H1 (cell line): ENCODE measurements at places on chromosomes 11 and 22. TPM values are rescaled to one million over a fixed set of nuclear protein-coding genes. Genes with fewer than 3 reads are reported as not detected.
A peak's percentile ranks its signal among the peaks of the same experiment; 100 is the strongest.

OR52A1 gene
- 5.7 and 5.9 TPM in 2 replicates for polyA plus RNA-seq

GRCh38 chr11:121308816-121309215 lies 16.2 kb downstream of the SC5D start:
- DNase-seq = no peak

GRCh38 chr11:104462341-104462740 lies 298.4 kb upstream of the PDGFD start:
- no peak for DNase-seq

GRCh38 chr11:96098511-96099241 lies 174.8 kb upstream of the MTMR2 start:
- no peak for DNase-seq

GRCh38 chr11:19244621-19245020 lies 3.9 kb upstream of the E2F8 start:
- no peak for DNase-seq

GRCh38 chr22:24992946-24993345 lies 40.4 kb downstream of the KIAA1671 start:
- DNase-seq = no peak

DNA sequence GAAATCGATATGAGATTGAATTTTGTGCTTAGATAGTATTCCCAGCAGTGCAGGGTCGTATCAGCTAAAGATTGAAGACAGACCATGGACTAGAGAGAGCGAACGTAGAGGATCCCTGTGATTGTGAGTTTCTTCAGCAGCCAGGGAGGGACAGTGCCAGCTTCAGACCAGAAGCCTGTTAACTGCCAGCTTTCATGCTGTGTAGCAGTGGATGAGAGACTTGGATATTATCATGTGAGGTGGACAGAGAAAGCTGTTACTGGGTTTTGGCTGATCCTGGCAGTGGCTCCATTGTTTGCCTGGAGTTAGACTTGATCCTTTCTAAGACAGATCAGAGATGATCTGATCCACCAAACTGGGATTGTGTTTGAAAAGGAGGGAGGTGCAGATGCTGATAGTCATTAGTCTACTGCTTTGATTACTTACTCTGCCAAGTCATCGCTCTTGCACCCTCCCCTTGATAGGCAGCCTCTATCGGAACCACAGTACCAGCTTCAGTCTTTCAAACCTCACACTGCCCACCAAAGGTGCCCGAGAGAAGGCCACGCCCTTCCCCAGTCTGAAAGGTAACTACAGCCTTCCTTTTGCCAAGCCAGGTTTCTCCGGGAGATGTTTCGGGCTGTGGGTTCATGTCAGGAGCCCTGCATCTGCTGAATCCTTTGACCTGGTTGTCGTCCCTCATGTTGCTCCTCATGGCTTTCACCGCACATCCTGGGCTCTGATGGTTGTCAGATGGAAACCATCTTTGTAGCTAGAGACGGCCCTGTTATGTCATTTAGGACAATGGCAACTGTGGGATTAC lies 16.2 kb downstream of the MADD start:
- no peak for DNase-seq

GRCh38 chr11:14223636-14224288 lies 135.2 kb downstream of the RRAS2 start:
- no peak for DNase-seq

GRCh38 chr11:78312712-78313111 lies 104.9 kb downstream of the GAB2 start:
- DNase-seq = no peak

DNA sequence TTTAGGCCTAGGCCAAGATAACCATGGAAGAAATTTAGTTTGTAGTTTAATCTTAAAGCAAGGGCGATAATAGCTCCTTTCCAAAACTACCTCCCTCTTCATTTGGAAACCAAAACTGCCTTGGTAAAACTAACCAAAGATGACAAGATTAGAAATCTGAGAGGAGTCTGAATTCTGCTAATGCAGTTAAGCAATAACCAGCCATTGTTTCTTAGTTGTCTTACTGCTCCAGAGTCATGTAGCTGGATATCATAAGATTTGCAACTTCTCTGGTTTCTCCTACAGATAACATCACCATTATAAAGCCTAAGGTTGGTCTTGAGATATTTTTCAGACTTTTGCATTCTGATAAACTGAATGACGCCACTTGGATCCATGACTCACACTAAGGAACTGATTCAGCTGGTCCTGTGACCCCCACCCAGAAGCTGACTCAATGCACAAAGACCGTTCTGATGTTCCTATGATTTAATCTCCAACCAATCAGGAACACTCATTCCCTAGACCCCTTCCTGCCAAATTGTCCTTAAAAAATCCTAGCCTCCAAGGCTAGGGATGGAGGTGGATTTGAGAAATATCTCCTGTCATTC lies 200.8 kb downstream of the LUZP2 start:
- DNase-seq = no peak

DNA sequence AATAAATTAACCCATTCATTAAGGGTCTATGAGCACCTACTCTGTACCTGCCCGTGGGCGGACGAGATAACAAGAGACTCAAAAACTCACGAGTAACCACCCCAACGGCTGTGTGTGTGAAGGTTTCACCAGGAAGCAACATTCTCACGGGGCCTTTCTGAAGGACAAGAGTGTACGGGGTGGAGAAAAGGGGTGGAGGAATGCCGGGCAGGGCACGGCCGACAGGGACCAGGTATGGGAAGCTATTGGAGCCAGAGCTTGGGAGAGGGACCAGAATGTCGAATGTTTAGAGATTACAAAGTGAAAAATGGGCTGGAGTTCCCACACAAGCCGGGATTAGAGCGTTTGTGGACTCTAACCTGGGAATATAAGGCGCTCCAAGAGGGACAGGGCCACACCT lies 1.6 kb downstream of the KMT5B start:
- DNase-seq = no peak

DNA sequence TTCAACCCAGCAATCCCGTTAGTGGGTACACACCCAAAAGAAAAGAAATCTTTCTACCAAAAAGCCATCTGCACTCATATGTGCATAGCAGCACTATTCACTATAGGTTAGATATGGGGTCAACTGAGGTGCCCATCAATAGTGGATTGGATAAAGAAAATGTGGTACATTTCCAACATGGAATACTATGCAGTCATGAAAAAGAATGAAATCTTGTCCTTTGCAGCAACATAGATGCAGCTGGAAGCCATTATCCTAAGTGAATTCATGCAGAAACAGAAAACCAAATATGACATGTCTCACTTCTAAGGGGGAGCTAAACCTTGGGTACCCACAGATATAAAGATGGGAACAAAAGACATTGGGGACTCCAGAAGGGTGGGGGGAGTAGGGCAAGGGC lies 1.9 kb upstream of the ARHGAP8 start:
- DNase-seq = no peak

- DNase-seq = no peak
Observed at GRCh38 chr11:117176186-117176585, 2.4 kb upstream of the SIDT2 start.

- DNase-seq = no peak
Observed at GRCh38 chr11:116712428-116712827, 60.4 kb downstream of the BUD13 start.

GRCh38 chr11:15826826-15827225 lies 529.5 kb downstream of the SOX6 start:
- peak; percentile 39 for DNase-seq

GRCh38 chr11:68146704-68147474 lies 25.7 kb upstream of the CHKA start:
- no peak for DNase-seq

- no peak for DNase-seq
Observed at GRCh38 chr11:24575392-24575791, 78.5 kb downstream of the LUZP2 start.

DNA sequence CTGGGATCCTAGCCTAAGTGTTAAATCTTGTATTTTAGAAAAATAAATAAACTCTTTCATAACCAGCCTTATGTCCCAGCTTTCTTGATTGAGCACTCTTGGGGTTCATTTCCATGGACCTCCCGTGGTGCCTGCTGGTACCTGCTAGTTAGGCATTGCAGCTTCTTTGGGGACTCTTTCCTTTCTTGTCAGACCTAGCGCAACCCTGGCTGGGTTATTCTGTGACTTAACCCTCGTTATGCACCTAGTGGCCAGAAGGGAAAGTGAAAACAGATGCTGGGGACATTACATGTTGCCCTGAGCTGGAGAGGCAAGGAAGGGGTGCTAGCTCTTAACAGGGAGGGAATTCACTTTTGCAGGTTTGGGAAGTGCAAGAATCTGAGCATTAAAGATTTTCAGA lies 46.8 kb downstream of the APIP start:
- DNase-seq = peak; percentile 51

DNA sequence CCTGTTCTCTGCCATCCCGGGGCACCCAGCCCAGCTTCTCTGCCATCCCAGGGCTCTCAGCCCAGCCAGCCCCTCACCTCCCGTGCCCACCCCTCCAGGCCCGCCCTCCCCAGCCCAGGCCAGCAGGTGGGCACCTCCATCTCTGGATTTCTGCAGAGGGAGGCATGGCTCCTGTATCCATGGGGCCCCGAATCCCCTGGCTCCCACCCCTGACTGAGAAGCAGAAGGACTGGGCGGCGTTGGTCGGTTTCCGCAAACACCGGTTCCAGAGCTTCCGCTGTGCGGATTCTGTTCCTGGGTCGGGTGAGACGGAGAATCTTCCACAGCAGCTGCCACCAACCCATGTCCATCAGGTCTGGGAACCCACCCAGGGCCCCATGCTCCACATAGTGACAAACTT lies 240.3 kb downstream of the BRD1 start:
- DNase-seq = no peak

- DNase-seq = no peak
Observed at GRCh38 chr11:111725621-111726020, 40.6 kb downstream of the PPP2R1B start.

GRCh38 chr22:50202130-50202666 lies 1.4 kb downstream of the SELENOO start:
- DNase-seq = no peak

DNA sequence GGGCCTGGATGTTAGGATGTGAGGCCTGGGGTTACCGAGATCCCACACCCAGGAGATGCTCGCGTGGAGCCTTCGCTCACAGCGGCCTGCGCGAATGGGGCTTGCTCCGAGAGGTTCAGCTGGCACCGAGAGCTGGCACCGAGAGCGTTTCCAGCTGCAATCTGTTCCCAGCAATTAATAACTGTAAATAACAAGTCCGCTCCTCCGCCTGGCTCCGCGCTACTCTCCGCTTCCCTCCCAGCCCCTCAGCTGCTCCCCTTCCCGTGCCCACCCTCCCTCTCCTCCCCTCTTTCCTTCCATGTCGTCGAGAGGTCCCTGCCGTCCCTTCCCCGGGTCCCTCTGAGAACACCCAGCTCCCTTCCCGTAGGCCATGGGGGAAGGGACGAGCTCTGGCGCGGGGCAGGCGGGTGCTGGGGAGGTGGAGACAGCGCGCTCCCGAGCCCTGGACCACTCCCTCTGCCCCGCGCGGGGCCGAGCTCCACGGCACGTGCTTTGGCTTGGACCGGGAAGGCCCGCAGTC lies 110.8 kb downstream of the WNT7B start:
- peak; percentile 52 for DNase-seq

DNA sequence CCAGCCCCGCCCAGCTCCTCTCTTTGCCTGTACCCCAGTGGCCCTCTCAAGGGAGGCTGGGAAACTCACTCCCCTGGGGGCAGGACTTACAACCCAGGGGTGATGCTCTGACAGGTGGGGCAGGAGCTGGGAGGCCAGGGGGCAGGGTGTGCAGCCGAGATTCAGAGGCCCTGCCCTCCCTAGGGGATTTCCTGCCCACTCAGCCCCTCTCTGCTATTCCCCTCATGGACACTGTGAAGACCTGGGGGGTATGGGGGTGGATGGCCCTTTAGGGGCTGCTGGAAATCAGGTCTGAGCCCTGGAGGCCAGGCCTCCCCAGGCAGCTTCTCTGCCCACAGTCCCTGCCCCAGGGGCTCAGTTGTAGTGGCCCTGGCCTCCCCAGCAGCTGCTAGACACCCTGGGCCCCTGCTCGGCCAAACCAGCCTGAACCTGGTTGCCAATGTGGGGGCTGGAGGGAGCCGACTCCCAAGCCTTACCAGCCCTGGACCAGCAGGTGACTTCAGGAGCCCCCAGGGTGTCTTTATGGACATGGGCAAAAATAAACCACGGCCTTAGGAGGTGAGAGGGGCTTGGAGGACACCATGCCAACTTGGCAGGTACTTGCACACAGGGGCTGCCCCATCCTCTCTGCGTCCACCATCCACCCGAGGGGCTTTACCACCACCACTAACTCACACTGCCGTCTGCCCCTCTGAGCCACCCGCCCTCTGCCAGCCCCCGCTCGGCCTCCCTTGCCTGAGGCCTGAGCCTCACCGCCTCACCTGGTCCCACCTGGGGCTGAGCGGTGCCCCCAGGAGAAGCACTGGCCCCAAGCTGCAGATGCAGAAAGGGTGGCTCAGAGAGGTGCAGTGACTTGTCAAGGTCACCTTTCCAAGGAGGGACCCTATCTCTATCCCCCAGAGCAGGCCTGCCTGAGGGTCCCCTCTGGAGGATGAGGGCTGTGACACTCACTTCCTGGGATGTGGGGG lies 2.8 kb upstream of the PHLDA2 start:
- no peak for DNase-seq

GRCh38 chr22:46858181-46858771 lies 95.8 kb downstream of the TBC1D22A start:
- no peak for DNase-seq

DNA sequence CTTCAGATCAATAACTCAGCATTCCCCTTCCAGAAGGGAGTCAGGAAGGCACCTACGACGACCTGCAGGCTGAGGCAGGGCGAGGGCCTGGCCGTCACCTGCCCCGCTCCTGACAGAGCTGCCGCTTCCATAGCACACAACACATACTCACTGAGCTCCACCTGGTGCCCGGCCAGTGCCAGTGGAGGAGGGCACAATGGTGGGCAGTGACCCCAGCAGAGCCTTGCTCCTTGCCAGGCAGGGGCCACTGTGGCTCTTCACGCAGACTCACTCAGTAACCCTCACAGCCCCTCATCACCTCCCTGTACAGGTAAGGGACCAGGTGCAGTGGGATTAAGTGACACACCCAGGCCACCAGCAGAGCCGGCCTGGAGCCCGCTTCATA lies 24.6 kb downstream of the LRFN4 start:
- DNase-seq = no peak

GRCh38 chr11:58580311-58580710 lies 1.4 kb downstream of the ZFP91 start:
- no peak for DNase-seq

- DNase-seq = no peak
Observed at GRCh38 chr11:26943636-26944035, 50.3 kb upstream of the FIBIN start.

GRCh38 chr22:29088809-29089208 lies 16.0 kb downstream of the KREMEN1 start:
- no peak for DNase-seq

DNA sequence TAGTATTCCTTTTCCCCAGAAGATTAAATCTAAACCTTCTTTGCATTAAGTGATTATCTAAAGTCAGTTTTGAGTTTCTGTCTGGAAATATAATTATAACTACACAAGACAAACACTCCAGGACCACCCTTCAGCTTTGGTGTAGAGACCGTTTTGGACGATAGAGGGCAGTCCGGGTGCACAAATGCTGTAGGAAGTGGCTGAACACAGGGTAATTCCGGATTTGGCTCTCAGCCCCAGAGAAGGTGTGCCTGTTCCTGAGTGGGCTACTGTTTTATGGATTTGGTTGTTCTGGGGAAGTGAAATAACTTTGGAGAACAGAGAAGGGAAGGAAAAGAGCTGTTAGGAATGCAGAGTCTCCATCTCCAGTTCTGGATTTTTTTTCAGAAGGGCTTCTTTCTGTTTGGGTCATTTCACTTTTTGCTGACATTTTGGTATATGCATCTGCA lies 14.8 kb downstream of the EXT2 start:
- peak; percentile 71 for DNase-seq
